ENCODE measurements at places on chromosomes 11 and 22.

- DNase-seq = no peak
Observed at GRCh38 chr11:126046570-126047195, 16.0 kb downstream of the CDON start.

DNA sequence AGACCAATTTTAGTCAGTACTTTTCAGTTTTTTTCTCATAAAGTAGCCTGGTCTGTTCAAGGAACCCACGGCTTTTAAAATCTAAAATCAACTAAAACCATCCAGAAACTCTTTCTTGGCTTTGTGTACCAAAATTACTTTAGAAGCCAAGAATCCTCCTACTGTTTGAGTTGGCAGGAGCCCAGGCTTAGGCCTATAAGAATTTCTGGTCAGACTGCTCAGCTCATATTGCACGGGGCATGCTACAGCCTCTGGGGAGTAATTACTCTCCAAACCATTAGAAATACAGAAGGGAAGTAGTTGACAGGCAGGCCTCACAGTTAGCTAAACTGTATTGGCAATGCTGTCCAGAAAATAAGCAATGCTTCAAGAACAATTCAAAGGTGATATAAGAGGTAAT is 1862.9 kb upstream of the RAG2 start:
- no peak for DNase-seq

DNA sequence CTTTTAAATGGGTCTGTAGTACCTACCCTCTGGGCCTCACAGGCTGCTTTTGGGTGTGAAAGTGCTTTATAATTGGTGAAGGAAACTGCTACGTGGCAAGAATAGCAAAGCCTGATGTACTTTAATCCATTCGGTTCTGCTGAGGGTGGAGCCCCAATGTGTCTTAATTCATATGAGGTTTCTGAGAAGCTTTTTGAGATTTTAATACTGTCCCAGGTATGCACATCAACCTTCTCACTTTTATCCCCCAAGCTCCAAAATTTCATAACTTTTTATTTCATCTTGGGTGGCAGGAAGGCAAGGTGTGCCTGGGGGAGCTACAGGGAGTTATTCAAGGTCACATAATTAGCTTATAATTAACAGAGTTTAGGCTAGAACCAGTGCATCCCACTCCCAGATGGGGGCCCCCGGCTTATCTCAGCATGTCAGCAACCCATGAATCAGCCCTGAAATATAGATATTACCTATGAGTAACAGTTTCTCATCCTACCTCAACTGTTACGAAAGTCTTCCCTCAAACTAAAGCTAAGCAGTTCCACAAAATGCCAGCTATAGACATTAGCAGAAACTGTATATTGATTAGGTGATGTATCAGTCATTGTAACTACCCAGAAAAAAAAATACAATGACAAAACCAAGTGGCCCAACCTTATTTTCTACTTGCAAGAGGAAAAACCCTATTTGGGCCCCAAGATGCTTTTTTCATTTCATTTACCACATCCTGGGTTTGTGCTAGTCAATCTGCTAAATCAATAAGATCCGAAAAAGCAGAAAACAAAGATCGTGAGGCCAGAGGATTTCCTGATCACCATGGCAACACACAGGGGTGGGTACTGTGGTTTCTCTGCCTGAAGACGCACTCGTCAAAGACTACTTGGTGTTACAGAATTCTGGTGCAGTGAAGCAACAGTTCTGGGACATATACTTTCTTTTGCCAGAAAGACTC is 26.7 kb downstream of the CD44 start:
- DNase-seq = no peak

GRCh38 chr11:290621-291231 is 1.8 kb downstream of the PGGHG start:
- DNase-seq = no peak

GRCh38 chr11:70303070-70303469 is 32.6 kb downstream of the PPFIA1 start:
- no peak for DNase-seq
